K562 (cell line): ENCODE measurements at places on chromosomes 1 and 21. TPM values are rescaled to one million over a fixed set of nuclear protein-coding genes. Genes with fewer than 3 reads are reported as not detected.

DNA sequence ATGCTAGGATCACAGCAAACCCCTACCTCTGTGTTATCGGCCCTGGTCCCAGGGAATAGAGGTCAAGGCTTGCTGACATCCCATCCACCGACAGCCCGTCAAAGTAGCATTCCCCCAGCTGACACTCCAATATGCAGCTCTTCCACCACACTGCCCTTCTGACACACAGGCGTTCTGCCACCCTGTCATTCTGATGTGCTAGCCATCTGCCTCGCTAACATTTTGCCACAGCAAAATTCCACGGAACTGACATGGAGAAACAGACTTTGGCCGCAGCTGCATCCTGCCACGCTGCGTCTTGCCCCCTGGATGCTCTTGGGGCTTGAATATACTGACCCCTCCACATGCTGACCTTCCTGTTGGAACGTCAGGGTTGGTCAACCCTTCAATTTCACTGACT lies 163.2 kb upstream of the CSF3R start:
- no peak for DNase-seq

- no peak for DNase-seq
Measured at GRCh38 chr1:213131851-213132655, 81.0 kb downstream of the RPS6KC1 start.

- no peak for DNase-seq
Measured at GRCh38 chr1:104402178-104402577, 652.5 kb downstream of the AMY1C start.

- DNase-seq, result peak; percentile 64
Measured at GRCh38 chr21:32611471-32611997, 643 bp downstream of the CFAP298 start.

Gene IQCC
- 6.6 and 8.1 TPM in 2 replicates for total RNA-seq

Gene CTTNBP2NL
- 1.4 and 1.6 TPM in 2 replicates for total RNA-seq
